Motor neuron (in vitro differentiated cells): ENCODE measurements at places on chromosomes 16 and 17. TPM values are rescaled to one million over a fixed set of nuclear protein-coding genes. Genes with fewer than 3 reads are reported as not detected.

GRCh38 chr16:50992350-50993032 lies 158.6 kb downstream of the SALL1 start:
- peak; percentile 33 for ATAC-seq

DNA sequence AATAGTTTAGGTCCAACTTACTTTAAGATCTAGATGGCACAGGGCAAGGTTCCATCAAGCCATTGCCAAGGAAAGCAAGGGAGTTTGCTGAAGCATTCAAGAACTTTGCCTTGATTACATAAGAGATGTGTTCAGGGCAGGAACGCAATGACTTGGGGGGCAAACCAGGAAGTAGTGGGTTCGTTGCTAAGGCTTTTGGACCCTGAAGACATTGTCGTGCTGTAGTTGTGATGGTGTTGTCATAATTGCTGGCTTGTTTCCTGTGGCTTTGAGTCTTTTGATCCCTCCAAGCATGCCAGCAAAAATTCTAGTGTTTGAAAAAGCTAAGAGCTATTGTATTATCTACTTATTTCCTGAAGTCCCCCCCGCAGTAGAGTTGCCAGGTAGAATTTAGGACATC lies 70.7 kb upstream of the HNF1B start:
- no peak for ATAC-seq

DNA sequence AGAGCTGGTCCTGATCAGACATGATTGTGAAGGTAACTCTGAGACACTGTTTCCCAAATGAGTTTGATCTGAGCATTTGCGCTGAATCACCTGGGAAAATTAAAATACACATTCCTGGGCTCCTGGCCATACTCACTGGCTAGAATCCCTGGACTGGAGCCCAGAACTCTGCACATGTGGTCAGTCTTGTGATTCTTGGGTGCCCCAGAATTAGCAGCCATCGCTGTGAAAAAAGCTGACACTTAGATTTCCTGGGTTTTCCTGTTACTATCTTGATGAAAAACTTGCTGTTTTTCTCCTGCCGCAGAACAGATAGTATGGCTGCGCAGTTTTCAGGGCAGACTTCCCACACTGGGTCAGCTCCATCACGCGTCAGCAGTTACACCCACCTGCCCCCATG lies 24.6 kb downstream of the NECAB2 start:
- no peak for ATAC-seq

GRCh38 chr17:18017958-18018357 lies 21.0 kb downstream of the ATPAF2 start:
- peak; percentile 36 for ATAC-seq

DNA sequence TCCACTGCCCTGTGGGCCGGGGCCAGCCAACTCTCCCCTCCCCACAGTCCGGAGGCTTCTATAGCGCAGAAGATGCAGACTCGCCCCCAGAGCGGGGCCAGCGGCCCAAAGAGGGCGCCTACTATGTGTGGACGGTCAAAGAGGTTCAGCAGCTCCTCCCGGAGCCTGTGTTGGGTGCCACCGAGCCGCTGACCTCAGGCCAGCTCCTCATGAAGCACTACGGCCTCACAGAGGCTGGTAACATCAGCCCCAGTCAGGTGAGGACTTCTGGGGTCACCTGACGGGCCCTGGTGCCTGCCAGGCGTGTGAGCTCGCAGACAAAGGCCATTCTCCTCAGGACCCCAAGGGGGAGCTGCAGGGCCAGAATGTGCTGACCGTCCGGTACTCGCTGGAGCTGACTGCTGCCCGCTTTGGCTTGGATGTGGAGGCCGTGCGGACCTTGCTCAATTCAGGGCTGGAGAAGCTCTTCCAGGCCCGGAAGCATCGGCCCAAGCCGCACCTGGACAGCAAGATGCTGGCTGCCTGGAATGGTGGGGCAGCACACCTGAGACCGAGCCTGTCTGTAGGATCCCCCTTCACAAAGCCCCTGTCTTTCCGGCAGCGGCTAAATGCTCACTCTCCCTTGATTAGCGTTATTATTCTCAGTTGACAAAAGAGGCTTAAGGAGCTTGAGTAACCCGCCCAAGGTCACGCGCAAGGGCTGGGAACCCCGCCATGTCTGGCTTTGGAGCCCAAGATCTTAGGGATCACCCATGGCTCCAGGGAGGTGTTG lies 3.9 kb downstream of the SPATA20 start:
- ATAC-seq, result peak; percentile 80

DNA sequence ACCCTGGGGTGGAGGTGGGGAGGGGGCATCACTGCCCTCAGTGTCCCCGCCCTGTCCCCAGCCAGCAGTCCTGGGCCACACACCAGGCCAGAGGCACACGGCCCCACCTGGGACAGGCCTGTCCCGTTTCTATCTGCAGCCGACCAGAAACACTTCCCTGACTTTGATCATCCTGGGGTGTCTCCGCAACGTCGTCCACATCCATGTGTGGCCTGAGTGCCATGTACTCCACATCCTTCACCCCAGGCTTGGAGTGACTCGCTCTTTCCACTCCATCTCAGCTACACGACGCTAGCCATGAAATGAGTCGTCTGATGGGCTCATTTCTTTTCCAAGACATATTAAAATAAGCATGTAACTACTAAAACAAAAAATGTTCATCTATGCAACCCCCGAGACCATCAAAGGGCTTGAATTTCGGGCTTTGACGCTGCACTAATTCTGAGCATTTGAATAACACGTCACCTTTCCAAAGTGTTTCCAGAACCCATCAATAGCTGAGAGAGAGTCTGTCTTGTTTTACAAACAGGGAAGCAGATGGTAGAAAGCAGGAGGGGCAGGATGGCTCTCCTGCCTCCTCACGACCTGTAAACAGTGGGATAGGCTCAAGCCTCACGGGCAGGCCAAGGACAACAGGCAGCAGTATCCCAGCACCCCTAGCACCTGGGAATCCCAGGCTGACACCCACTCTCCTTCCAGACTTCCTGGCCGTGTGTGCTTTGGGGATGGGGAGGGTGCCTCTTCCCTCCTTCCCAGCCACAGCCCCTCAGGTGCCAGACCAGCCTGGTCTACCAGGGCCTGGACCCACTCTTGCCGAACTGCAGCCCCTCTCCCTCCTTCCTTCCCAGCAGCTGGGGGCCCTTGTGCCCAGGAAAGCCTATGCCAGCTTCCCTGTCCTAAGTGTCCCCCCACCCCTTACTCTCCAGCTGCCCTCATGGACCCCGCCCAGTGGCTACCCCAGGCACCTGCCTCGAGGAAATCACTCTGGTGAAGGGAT lies 20.0 kb upstream of the RASD1 start:
- ATAC-seq, result peak; percentile 41

GRCh38 chr17:19409509-19409908 lies 1.5 kb upstream of the RNF112 start:
- ATAC-seq, result no peak

DNA sequence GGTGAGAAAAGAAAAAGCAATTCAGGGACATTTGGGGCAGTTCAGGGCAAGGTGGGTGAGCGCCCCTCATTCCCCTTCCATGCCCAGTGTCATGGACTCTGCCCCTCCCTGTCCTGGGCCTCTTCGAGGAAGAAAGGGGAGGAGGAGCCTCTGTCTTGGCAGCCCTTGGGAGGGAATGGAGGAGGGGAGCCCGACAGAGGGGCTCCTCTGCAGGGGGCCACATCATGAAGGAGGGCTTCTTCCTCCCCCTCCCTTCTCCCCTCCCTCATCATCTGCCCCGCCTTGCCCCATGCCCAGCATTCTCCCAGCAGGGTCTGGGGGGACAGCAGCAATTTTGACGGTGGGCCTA lies 33.2 kb upstream of the TAC4 start:
- ATAC-seq, result no peak

DNA sequence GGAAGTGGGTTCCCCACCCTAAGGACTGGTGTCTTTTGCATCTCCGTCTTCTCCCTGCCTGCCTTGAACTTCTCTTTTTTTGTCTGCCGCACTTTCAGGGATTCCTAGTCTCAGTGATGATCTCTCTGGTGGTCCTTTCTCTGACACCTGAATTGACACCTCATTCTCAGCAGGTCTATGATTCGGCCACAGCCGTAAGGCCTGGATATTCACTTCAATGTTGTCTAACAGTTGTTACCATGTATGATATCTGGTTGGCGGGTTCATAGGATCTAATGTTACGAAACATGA lies 25.1 kb upstream of the SLC47A1 start:
- ATAC-seq, result no peak

DNA sequence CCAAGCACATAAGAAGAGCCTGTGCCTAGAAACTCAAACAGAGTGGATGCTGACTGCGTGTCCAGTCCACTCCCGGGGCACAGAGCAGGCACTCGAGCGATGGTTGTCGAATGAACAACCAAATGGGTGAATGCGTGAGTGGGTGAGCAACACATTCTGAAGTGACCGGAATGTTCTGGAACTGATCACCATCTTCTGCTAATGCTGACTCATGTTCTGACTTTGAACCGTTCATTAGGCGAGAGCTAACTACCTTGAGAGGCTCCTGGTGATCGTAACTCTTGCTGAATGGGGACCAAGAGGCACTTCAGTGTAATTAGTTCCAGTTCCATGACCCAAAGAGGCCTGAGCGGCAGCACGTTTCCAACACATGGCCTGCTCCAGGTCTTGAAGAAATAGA lies 37.9 kb downstream of the IRF8 start:
- ATAC-seq, result no peak

DNA sequence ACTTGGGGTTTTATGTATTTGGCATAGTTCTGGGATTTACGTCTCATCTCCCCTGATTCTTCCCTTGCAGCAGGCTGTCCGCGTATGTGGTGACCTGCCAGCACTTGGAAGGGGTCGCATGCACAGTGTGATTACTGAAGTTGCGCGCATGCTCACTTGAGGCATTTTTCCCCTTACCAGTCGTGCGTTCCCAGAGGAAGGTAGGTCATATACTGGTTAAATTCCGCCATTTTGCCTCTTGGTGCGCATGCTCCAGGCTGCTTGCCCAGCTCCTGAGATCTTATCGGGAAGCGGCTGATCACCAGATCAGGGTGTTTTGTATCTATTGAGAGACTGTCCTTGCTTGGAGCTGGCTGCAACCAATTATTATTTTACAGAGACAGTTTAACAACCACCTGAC lies 56.5 kb upstream of the TEX2 start:
- ATAC-seq, result no peak

DNA sequence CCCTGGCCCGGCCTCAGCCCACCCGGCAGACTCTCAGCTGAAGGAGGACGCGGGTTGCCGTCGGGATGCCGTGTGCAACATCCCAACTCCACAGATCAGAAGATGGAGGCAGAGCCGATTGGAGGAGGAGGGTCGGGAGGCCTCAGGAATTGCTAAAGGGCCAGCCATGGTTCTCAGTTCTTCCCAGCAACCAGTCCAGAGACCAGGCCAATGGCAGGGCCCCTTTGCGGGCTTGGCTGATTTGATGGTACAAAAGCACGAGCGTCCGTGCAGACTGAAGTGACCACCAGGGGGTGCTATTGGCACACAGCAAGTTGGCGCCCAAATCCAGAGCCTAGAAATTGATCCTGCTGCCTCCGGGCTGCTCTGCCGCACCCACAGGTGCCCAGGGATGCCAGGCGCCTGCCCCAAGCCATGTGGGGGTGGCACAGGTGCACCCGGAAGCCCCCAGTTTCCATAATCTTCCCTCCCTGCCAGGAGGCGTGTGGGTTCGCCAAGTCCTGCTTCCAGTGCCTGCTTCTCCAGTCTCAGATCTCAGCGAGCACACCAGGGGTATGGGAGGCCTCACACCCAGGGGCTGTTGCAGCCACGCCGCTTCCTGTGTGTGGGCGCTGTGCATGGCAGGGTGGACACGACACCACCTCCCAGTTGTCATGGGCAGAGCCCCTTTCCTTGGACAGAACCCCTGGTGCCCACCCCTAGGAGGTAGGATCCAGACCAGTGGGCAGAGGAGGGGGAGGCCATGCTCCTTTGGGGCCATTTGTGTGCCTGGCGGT lies 7.1 kb upstream of the TEX19 start:
- ATAC-seq, result peak; percentile 85

GRCh38 chr16:2895813-2896212 lies 12.8 kb downstream of the FLYWCH2 start:
- ATAC-seq, result no peak

DNA sequence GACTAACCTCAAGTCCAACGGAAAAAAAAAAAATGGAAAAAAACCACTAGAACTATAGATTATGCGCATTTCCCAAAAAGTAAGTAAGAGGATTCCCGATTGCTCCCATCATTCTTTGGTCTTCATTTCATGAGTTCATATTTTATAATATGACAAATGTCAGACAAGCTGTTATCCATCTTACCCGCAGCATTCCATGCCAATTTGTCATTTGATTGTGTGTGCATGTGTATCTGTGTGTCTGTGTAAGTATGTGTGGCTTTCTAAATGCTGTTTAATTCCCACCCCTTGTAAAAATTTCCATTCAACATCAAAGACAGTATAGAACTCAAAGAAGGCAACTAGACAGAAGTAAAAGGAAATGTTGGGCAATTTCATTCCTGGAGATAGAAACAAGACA lies 434.1 kb downstream of the CDH11 start:
- no peak for ATAC-seq

DNA sequence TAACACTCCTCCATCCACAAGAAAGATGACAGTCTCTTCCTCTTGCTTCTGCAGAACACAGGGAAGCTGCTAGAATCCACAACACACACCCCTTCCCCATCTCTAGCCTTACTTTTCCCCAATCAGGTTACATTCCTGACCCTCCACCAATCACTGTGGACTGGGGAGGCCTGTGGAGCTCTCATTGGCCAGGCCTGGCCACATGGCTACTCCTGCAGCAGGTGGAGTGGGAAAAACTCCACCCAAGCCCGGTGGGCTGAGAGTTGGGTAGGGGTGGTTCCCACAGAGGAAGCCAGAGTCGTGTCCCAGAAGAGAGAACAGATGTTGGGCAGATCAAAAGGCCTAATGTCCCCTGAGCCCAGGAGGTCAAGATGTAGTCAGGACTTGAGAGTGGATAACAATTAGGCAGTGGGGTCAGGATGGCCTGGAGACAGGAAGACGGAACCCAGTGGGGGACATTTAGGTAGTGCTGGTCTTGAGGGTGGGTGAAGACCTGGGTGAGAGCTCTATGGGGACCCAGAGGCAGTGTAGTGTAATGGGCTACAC lies 22.1 kb downstream of the COQ7 start:
- no peak for ATAC-seq

GRCh38 chr16:11870399-11870798 lies 19.1 kb upstream of the RSL1D1 start:
- no peak for ATAC-seq

DNA sequence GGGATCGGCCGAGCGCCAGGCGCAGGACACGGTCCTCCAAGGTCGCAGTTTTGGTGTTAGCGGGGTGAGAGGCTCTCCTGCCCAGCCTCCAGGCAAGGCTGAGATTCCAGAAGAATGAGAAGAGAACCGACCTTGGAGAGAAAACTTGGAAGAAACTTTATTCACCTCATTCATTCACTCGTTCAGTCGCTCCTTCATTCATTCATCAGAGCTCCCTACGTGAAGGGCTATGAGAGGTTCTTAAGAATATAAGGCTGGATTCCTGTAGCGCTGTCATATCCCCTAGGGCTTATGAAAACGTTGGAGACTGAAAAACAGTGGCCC lies 991 bp upstream of the MYH10 start:
- ATAC-seq, result no peak

KRTAP4-8 gene
- not detected in 2 replicates for total RNA-seq

NOD2 gene
- 0.25 and 0.32 TPM in 2 replicates for total RNA-seq

WDR90 gene
- 18.5 and 21.5 TPM in 2 replicates for total RNA-seq

PKMYT1 gene
- total RNA-seq, result 3.5 and 7.6 TPM in 2 replicates

TEPSIN gene
- total RNA-seq, result 11.7 and 15.4 TPM in 2 replicates

ATP2A1 gene
- total RNA-seq, result 4.4 and 5.1 TPM in 2 replicates
